ENCODE measurements at places on chromosomes 16 and 17.
A peak's percentile ranks its signal among the peaks of the same experiment; 100 is the strongest.

- DNase-seq, result no peak
These were observed 7.7 kb downstream of the IGSF6 start for GRCh38 chr16:21644674-21645073.

GRCh38 chr17:19244357-19244756 lies 7.2 kb downstream of the EPN2 start:
- no peak for DNase-seq

DNA sequence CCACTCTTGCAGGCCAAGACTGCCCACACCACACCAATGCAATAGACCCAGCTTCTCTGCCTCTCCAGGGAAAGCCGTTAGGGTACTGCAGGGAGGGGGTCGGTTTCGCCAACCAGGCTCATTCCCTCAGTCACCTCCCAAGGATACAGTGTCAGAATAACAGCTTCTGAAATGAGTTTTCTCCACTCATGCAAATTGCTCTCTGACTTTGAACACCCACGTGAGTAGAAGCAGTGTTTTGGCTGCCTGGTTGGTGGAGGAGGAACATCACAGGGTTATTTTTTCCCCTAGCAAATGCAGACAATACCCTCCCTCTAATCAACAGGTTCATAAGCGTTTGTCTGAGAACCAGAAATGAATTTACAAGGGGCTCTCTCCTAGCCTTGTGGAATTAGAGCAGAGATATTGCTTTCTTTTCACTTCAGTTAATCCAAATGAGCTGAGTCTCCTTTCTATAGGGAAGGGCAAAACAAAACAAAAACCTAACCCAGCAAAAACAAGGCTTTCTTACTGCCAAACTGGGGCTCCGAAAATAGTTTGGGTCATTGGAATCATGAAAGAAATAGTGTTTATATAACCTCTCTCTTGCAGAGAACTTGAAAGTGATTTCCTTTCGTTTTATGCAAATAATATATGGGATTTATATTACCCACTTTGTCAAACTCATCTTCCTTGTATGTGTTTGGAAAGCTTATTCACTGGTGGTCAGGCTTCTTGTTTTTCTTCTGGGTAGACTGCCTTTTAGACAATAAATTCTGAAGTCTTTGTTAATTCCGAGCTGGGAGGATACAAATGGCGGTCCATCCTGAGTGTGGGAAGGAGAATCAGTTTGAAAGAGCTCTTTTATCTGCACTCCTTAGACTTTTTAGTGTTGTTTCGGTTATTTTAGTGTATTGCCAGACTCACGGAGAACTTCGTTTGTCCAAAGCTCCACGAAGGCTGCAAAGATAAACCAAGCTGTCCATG lies 229.9 kb downstream of the MSI2 start:
- no peak for DNase-seq

DNA sequence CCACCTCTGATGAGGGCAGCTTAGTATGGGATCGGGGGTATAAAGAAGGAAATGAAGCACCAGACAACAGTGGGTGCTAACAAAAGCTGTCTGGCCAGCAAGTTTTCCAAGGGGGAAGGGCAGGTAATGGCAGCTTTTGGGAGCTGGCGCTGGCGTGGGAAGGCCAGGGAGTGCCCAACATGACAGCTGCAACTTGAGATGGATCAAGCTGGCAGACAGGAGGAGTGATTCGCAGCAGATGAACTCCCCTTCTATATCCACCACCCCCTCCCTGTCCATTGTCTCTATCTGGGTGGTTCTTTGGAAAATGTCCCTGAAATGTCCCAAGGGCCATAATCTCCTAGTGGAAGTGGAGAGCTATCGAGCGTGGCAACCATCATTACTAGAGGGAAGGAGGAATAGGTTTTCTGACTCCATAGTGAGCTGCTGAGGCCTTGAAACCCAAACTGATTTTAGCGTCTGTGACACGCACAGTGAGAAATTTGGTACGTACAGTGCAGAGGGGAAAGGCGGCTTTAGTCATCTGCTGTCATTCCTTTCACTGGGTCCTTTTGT lies 4.8 kb upstream of the INPP5K start:
- DNase-seq, result no peak

- no peak for DNase-seq
These were observed 14.9 kb downstream of the YPEL2 start for GRCh38 chr17:59346341-59346740.

DNA sequence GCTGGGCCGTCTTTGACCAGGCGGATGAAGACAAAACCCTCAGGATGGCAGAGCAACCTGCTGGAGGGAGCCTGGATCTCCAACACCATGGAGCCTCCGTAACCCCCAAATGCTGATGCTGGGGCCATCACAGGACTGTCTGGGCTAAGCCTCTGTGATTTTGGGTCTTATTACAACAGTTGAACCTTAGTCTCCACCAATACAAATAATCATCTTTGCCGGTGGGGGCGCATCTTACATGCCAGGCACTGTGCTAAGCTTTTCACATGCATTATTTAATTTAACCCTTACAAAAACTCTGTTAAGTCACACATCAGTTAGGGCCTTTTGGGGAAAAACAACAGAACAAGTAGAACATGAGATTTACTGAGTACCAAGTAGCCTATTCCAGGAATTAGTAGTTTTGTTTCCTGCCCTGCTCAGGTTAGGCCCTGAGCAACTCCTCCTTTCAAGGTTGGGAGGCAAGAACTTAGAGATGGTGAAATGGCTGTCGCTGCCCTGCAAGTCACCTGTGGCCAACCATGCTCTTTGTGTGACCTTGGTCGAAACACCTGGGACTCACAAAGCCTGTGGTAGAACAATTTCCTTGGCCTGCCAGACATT lies 8.9 kb upstream of the ITGAM start:
- no peak for DNase-seq

- DNase-seq, result no peak
These were observed 452 bp downstream of the SLC25A10 start for GRCh38 chr17:81712468-81713003.

DNA sequence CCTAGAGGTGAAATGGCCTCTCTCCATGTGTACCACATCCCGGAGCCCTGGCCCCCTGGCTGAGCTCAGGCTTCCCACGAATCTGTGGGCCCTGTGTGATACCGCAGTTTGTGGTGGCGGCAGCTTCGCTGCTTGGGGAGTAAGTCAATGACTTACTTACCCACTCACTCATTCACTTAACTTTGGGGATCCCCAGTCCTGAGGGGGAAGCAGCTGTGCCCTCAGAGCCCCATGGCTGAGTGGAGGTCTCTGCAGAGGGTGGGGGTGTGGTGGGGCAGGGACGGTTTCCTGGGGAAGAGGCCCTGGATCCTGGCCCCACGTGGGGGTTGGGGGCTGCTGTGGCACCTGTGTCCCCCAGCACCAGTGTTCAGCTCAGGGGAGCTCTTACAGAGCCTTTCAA lies 13.2 kb downstream of the KCNJ12 start:
- no peak for DNase-seq

GRCh38 chr16:4200781-4201137 lies 41.1 kb downstream of the SRL start:
- no peak for DNase-seq

GRCh38 chr17:48037036-48037837 lies at the start of gene COPZ2:
Gene COPZ2, minus strand, starts transcription at chr17:48037797. Its CDS starts 20 bp downstream, at chr17:48037777.
- peak; percentile 46 for DNase-seq

GRCh38 chr16:66475232-66475631 lies 48.1 kb downstream of the BEAN1 start:
- DNase-seq, result no peak

DNA sequence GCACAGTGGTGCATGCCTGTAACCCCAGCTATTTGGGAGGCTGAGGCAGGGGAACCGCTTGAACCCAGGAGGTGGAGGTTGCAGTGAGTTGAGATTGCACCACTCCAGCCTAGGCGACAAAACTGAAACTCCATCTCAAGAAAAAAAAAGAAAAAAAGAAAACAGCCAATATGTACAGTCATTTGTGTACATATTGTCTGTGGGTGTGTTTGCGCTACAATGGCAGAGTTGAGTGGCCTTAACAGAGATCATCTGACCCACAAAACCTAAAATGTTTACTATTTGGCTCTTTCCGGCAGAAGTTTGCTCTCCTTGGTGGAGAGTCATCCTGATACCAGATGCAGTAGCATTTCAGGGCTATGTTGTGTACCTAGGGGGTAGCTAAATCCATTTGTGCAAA lies 57.9 kb downstream of the ARSG start:
- DNase-seq, result no peak
